ENCODE measurements at places on chromosomes 7 and 10.

- DNase-seq = no peak
Measured at GRCh38 chr7:31003721-31004120, 40.0 kb downstream of the GHRHR start.

GRCh38 chr10:60441515-60441914, 51.8 kb upstream of the ANK3 start:
- DNase-seq = no peak

DNA sequence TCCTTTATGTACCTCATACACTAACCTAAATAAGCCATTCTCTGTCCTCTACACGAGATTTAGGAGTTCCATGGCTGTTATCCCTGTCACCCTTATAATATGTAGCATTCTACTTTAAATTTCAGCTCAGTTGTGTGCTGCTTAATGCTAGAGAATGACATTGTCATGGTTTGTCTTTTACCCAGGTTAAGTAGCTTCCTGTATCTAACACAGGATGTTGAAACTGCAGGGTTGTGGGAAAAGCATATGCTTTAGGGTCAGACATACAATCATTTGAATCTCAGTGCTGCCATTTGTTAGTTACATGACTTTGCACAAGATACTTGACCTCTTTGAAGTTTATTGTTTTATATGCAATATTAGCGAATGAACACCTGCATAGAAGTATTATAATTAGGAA, 235.1 kb upstream of the CACNA2D1 start:
- DNase-seq = no peak

- no peak for DNase-seq
Measured at GRCh38 chr7:120521761-120522737, 249.1 kb downstream of the KCND2 start.

DNA sequence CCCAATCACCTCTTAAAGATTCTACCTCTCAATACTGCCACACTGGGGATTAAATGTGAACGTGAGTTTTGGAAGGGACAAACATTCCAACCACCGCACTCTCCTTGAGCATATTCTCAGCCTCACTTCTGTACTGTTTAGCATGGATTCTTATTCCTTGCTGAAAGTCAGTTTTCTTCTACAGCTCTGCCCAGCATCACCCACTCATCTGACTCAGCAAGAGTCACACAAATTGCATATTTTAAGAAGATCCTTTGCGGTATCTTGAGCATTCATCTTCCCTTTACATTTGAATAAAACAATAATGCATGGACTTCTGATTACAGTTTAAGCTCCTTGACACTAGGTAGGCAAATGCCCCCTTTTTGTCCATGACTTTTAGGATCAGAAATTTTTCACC, 251.6 kb upstream of the MKLN1 start:
- no peak for DNase-seq

DNA sequence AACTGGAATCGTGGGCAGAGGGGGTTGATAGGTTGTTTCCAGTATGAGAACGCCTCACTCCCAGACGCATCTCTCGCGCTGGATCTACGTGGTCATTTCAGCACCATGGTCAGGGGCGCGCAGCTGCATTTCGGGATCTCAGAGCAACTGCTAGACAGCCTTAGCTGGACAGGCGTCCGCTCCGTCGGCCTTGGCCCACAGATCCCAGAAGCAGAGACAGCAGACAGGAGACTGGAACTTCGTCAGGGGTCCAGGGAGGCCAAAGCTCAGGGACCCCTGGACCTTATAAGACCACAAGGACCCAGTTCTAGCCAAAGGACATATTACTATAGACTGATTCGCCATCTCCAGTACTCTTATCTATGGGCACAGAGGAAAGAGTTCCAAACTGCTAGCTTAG, 5.3 kb downstream of the NEUROG3 start:
- no peak for DNase-seq

DNA sequence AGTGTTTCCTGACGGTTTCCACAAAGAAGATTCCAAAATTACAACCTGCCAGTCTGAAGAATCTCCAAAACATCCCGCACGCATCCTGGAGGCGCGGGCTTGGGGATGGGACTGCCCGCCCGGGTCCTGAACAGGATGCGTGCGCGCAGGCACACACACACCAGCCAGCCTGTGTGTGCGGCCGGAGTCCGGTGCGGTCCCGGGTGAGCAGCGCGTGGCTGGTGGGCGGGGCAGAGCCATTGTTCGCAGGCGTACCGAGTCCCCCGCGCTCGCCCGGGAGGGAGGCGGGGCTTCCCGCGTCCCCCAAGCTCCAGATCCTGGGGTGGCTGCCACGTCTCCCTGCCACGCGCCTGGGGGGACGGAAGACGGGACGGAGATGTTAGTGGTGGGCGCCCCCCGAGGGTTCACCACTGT, 675 bp upstream of the SCD start:
- DNase-seq = no peak

GRCh38 chr7:158135931-158136330, 451.7 kb downstream of the PTPRN2 start:
- DNase-seq = no peak

DNA sequence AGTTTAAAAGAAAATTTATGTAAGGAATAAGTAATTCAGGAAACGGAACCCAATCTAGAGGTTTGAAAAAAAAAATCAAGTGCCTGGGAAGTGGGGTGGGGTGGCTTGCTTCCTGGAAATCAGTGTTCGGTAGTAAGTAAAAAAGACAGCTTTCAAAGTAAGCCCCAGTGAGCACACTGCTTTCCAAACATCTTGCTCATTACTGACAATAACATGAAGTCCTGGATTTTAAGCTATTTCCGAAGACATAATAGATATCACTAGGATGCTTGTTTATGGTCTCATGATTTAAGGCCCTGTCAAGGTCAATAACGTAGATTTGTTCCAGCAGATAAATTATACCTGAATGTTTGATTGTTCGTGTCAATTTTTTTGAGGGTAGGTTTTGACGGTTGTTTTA, 1.3 kb downstream of the STAMBPL1 start:
- no peak for DNase-seq

- DNase-seq = no peak
Measured at GRCh38 chr7:66050990-66051448, 24.6 kb upstream of the ASL start.

DNA sequence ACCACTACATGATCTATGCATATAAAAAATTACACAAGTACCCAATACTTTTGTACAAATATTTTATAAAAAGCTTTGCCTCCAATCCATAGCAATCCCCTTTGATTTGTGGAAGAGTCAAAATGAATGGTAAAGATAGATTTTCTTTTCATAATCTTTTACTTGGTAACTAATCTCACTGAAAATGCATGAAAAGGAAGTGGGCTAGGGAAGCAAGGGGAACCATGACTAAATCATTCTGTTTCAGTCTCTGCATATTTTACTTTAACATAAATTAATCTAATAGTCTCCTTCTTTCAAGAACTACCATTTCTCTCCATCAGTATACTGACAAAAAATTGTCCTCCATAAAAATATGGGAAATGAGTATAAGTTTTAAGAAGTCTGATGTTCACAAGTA, 96.9 kb downstream of the TES start:
- no peak for DNase-seq

DNA sequence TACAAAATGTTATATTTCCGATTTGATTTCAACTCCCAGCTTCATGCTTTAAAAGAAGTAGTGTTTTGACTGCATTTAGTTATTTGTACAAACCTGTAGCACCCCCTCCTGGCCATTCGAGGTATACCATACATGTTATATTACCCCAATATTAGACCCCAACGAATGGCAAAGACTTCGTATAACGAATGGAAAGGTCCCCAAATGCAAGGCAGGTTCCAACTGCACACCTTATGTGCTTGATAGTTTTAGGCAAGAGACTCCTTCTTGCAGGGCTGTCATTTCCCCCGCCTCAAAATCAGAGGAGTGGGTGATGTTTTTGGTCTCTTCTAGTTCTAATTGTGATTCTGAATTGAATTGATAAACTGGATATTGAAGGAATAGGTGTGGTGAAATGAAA, 101.1 kb upstream of the TARP start:
- no peak for DNase-seq

DNA sequence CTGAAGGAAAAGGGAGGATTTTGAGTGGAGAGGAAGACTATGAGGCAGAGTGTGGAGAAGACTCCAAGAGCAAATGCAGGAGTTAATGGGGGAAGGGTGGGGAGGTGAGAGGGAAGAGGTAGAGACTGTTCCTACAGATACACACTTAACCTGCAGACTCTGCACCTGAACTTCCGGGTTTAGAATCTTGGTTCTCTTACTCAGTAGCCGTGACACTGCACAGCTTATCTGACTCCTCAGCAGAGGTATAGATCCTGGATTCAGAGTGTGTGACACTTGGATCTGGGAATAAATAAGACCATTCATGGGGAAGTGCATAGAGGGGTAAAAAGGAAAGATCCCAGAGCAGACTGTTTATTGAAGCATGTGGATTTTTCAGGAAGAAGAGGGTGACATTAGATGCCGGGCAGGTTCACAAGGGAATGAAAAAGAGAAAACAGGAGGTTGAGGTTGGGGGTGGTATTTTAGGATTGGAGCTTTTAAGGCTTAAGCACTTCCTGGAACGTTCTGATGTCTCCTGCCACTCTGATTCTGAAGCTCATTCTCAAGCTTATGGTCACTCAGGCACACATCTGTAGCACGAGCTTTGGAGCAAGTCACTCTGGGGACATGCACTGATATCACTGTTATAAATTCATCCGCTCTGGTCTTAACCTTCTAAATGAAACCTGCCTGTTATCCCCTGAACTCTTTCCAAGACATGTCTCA, 5.7 kb upstream of the ZC3HAV1L start:
- no peak for DNase-seq

DNA sequence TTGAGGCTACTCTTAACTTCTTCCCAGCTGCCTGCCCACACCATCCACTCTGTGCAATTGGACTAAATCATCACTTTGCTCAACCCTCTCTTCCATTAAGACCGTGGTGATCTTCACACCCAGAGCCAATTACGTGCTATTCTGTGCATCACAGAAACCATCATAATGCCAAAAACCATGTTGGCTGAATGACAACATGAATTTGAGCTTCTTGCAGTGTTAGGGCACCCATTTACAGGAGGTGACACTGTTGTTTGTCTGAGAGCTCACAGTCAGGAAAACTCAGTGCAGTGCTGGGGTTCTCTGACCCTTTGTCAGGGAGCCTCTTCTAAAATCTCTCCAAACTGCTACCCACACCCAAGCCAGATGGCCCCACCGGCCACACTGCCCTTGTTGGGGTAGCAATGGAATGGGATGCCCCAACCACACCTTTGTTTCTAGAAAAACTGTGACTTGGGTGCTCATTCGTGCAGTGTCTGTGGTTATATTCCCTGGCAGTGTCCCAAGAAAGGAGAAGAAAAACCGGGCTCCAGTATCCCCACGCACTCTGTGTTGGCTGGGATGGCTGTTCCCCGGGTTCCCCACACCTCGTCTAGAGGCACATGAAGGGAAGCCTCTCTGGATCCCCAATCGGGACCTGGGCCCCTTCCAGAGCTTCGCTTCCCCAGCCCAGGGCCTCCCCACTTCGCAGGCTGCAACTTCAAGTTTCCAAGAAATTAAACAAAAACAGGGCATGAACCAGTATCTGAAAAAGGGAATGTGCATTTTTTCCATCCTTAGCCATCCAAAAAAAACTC, 2.0 kb upstream of the TNS3 start:
- no peak for DNase-seq

GRCh38 chr10:125125951-125126735, 34.2 kb downstream of the CTBP2 start:
- no peak for DNase-seq

GRCh38 chr10:101778151-101778780, 2.4 kb upstream of the FGF8 start:
- no peak for DNase-seq

- DNase-seq = no peak
Measured at GRCh38 chr7:68807666-68808065, 790.6 kb upstream of the AUTS2 start.

DNA sequence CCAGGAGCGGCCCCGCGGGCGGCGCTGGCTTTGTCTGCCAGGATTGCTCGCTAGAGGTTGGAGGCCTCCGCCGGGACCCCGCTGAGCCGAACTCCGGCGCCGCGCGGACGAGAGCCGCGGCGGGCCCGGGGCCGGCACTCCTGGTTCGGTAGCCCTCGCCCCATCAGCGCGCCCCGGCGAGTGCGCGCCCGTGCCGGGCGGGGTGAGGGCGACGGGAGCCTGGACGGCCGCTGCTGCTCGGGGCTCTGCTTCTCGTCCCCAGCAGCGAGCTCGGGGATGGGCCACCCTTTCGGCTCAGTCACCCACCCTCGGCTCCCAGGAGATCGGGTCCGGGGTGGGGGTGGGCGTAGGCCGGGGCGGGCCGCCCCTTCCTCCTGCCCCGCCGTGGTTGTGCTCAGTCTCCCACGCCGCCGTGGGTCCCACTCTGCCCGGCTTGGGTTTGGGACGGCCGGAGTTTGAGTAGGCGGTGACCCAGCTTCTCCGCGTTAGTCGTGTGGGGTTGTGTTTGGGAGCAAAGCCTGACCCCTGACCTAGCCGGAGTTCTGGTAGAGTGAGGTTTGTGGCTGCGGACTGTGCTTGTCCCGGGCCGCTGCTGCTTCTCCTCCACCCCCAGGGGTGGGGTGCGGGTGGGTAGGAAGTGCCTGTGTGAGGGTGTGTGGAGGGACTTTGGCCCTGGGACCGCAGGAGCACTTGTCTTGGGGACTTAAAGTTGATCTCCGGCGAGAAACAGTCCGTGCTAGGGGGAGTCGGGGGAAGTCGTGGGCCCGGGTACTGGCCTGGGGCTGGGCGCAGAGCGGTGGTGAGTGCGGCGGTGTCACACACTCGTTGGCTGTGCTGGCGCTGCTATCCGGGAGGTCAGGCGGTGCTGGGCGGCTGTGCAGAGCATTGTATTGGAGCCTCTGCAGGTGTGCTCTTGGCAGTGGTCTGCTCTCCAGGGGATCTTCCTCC, 677 bp downstream of the TSPAN14 start:
- DNase-seq = no peak

DNA sequence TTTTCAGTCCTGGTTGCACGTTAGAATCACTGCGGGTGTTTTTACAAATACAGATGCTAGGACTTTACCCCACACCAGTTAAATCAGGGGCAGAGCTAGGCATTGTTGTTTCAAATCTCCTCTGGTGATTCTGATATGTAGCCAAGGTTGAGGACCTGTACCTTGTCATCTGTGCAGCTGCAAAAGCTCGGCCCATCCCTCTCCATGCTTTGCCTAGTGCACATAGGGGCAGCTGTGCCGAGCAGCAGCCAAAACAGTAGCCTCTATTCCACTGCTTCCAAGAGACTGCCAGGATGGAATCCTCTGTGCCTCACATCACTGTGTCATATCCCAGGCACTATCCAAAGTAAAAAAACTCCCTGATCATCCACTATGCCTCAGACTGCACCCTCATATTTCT, 181.3 kb downstream of the CDK14 start:
- no peak for DNase-seq

DNA sequence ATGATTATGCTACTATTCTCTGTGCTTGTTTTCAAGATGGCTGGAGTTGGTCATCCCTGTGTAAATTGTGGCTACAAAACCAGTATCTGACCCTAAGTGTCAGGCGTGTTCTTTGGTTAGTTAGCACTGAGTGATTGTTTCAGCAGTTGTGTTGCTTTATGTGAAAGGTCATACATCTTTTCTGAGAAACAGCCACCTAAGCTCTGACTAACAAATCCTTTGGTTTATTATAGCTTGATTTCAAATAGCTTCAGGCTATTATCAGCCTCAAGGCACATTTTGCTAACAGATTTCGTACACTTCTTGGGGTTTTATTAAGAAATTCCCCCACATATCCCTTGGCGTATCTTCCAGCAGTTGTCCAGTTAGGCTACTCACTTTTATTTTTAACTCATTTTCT, 4.8 kb upstream of the ADRB1 start:
- DNase-seq = no peak

Measured in SIG-M5 (cell line).